ENCODE measurements at places on chromosomes 2 and 18.

DNA sequence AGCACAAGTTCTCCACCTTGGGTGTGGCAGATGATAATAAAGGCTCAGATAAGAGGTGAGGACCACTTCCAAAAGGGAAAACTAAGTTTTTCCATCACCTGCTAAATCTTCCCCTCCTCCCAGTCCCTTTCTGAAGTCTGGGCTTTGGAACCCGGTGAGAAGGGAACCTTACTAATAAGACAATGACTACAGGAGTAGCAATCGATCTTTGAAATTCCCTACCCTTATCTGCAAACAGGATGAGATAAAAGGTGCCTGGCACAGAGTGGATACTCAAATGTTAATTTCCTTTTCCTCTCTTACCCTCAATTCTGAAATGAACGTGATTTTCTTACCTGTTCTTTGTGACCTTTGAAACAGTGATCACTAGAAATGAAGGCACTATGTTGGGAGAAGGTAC is 69.7 kb upstream of the NARS1 start:
- DNase-seq = no peak

DNA sequence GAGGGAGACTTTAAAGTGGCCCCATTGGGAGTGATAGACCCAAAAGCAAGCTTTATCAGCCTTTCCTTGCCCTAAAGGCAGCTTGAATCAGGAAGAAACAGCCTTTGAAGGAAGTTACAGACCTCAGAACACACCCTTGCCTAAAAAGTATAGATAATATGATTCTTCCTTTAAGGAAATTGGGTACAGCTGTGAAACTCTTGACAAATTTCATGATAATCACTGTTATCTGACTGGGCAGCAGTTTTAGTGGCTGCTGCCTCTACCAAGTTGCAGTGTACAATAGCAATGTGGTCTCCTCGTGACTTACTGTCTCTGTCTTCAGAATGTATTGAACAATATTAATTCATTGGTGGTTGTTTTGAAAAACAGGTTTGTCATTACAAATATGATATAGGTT is 16.7 kb downstream of the HOXD1 start:
- DNase-seq = no peak

DNA sequence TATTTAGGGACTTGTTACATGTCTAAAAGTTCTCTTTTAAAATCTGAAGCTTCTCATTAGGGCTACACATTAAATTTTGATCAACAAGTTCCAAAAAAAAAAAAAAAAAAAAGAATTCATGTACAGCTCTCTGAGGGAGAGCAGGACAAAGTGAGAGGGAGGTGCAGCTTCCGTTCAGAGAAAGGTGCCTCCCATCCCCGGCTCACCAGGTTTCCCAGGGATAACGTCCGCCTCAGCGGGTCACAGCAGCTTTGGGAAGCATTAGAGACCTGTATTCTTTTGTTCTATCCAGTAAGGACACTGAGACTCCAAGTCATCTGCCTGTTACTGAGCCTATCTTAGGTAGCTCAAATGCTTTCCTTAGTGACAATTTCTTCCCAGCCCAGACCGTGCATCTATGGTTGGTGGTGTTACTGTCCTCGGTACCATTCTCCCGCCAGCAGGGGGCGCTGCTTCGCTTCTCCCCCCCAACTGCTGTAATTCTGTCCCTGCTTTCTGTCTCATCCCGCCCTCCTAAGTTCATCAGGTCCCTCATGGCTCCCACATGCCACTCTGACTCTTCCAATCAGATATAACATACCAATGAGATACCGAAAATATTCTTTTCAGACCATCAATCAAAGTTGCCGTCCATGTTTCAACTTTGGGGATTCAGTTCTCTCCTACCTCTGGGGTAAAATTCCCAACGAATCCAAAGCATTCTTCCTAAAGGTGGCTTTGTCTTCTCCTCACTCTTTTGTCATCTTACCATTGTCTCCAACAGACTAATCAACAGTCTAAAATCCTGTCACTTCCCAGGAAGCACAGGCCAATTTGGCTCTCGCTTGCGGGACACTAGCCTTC is 466.5 kb downstream of the METTL4 start:
- no peak for DNase-seq

DNA sequence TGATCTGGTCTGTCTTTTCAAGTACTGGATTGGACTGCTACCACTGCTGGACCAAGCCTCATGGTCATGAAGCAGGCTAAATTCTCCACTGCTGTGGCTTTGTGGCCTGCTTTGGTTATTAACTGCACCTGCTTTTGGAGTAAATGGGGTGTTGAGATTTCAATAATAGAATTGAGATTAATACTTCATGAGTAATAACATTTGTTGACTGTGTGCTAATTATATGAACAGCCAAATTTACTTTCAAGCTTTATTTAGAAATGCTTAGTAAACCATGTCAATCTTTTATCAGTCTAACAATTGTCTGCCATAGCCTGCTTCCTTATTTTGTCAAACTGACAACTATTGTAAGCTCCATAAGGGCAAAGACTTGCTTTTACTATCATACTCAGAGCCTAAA is 27.4 kb upstream of the MTIF2 start:
- no peak for DNase-seq

GRCh38 chr18:9927392-9928063 is 13.7 kb downstream of the VAPA start:
- no peak for DNase-seq

GRCh38 chr18:6795307-6795706 is 65.8 kb downstream of the ARHGAP28 start:
- no peak for DNase-seq

- DNase-seq = peak; percentile 38
Observed at GRCh38 chr2:65320042-65320725, 92.6 kb downstream of the ACTR2 start.

DNA sequence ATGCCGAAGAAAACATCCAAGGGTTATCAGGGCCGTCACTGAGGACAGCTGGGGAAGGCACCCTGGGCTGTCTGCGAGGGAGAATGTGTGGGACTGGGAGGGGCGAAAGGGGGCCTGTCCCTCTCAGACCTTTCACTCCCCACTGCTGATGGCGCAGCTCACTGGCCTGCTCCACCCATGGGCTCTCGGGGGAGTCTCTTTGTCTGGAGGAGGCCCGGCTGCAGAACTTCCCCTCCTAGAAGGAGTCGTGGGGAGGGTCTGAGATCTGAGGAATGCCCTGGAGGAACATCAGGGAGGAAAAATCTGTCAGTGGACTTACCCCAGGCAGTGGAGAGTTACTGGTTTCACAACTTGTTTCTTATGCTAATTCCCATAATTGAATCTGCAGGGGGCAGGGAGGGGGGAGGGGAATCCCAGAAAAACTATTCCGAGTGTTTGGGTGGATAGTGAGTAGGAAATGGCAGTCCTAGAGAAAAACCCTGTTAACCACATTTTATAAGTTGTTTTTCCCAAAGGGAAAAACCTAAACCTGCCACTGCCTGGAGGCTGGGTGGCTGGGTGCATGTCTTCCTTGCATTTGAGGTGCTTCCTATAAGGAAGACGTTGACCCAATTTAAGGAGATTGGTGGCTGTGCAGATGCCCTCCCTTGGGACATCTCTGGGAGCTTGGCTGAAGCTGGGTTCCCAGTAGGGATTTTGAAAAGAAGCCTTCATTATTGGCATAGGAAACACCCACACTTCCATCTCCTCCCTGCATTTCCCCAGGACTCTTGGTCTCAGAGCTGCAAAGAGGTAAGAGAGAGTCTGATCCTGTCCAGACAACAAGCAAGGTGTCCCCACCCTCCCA is 11.7 kb upstream of the SEMA4C start:
- DNase-seq = no peak

DNA sequence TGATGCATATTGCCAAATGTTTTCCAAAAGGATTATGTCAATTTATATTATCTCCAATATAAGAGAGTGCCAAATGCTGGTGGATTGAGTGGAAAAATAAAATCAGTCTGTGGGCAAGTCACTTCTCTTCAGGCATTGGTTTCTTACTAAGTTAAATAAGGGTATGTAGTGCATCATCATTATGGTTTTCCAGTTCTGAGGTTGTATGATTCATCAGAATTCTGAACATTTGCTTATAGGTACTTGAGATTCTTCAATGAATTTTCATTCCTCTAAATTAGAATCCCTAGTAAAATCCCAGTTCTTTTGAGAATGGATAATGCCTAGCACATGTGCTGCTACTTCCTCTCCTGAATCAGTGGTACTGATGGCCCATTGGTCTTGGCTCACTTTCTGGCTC is 188.9 kb upstream of the OSR1 start:
- DNase-seq = no peak

DNA sequence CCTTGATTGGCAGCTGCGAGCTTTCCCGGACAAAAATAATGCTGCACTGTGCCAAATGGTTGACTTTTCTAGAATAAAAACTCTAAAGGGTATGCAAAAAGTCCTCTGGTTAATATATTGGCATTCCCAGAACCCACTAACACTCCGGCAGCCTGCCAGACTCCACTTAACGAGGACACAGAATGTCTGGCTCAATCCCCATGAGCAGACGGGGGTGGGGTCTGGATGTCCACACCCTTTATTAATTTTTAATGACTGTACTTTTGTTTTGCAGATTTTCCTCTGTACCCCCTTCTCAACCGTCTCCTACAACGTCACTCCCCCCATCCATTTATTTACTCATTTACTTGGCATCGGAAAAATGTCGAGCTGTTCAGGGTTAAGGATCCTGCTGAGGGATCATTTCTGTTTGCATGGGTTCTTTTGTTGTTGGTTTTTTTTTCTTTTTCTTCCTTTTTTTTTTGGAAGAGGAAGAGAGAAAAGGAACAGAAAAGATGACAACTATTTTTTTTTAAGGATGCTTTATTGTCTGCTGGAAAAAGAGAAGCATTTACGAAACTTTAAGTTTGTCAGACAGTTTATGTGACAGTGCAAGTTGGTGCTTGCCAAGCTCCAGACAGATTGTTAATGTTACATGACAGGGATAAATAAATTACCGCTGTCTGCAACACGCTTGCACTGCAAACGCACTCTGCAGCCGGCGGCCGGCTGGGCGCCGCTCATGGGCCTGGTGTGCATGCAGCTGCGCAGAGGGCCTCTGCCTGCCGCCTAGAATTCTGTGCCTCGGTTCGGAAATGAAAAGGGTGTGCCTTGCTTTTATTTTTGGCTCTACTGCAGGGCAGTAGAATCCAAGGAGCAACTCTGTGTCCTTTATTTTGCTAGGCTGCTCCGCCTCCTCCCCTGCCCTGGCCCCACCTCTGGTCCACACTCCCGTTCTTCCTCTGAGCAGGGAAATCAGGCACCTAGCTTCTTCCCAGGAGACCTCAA is 3.6 kb downstream of the LDLRAD4 start:
- no peak for DNase-seq

- DNase-seq = no peak
Observed at GRCh38 chr2:229712136-229712535, 2.2 kb downstream of the DNER start.

- DNase-seq = no peak
Observed at GRCh38 chr2:12052796-12053195, 306.4 kb downstream of the LPIN1 start.

DNA sequence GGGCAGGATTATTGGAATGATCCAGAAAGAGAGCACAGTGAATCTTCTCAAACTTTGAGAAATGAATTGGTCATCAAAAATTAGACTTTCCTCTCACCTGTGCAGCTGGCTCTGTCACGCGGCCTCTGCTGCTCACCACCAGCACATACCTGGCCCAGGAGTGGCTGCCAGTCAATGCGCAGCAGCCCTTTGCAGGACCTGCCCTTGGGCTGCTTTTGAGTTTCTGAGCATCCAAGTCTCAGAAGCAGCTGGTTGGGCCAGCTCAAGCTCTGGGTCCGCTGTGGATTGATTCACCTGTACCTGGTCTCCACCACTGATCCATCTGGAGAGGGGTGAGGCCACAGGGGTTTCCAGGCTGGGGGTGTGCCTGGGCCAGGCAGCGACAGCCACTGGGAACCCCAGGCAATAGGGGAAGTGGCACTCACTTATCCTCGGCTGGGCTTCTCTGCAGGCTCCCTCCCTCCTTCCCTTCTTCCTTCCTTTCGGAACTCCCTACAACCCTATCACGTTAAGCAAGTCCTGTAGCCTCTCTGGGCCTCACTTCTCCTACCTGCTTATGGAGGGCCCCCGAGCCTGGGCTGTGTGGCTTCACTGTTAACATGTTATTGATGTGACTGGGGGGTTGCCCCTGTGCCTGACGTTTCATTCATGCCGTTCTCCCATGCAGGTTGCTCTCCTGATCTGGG is 48.1 kb downstream of the SH3BP4 start:
- no peak for DNase-seq

DNA sequence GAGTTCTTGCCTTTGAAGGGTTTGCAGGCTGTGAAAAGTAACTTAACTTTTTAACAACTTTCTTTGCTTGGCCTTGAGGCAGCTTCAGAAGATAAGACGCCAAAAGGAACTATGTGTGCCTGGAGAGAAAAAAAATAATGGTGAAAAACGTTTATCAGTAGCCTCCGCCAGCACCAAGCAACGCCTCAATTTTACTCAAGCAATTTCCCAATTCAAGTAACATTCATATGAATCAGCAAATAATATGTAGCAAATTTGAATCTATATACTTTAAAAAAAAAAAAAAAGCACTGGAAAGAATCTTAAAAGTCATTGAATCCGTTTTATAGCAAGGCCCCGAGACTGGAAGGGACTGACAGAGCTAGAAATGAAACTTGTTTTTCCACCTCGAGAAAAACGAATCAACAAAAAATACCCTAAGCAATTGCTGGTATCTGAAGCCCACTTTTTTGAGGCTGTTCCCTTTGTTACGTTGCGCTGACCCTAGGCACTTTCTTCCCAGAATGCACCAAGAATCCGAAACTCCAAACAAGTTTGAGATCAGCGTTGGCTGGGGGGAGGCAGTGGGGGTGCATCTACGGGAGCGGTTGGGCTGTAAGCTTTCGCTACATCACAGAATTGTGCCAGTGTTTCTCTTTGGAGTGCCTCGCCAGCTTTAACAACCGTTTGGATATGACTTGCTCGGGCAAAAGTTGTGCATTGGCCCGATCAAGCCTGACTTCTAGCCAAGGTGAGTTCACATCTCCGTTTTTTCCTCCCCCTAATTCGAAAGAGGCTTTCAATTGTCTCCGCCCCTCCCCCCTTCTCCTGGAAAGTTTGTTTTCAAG is 2.7 kb upstream of the TGIF1 start:
- DNase-seq = peak; percentile 67

GRCh38 chr2:200944467-200945394 is 18.7 kb downstream of the ORC2 start:
- DNase-seq = peak; percentile 92

GRCh38 chr18:74856928-74857327 is 259.3 kb downstream of the ZNF407 start:
- no peak for DNase-seq

GRCh38 chr18:9557250-9557943 is 57.0 kb downstream of the PPP4R1 start:
- no peak for DNase-seq

- DNase-seq = no peak
Observed at GRCh38 chr2:166560022-166560421, 66.0 kb upstream of the SCN7A start.

All from PC-9 (cell line).